Left hindlimb (tissue), 1 donor: ENCODE measurements at places on chromosomes 7 and 10.
A peak's percentile ranks its signal among the peaks of the same experiment; 100 is the strongest.

- DNase-seq, result no peak
These were observed 95.3 kb upstream of the MAGI2 start for GRCh38 chr7:79548727-79549126.

GRCh38 chr7:4638781-4639575 is 43.1 kb upstream of the FOXK1 start:
- no peak for DNase-seq

DNA sequence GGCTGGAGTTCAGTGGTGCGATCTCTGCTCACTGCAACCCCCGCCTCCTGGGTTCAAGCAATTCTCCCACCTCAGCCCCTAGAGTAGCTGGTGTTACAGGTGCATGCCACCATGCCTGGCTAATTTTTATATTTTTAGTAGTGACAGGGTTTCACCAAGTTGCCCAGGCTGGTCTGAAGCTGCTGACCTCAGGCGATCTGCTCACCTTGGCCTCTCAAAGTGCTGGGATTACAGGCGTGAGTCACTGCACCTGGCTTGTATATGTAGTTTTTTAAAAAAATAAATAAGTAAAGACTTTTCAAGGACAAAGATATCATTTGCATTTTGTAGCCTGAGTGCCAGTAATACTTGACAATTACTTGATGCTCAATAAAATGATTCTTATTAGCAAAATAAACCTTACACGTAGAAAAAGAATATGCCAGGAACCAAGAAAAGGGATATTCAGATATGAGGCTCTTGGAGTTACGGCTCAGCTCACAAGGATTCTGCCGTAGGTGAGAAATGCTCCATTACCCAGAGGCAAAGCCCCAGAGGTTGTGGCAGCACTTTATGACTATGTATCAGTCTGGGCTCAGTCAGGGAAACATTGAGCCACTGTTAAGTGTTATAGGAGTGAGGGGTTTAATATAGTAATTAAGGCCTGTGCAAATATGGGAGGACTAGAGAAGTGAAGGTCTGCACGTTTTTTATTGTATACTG is 98.5 kb downstream of the TPST1 start:
- no peak for DNase-seq

DNA sequence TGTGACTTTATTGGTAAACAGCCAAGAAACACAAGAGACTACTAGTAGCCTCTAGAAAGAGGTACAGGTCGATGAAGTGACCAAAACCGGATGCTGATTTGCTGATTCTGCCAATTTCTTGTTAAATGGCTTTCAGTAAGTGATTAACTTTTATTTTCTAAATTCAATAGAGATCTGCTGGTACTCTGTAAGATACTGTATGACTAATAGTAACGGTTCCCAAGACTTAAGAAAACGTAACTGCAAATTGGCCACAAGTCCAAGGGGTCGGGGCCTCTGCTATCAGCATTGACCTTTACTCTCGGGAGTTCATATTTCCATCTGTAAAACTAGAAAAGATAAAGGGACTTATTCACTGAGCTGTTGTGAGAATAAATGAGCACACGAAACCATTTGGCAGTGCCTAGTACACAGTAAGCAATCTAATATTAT is 1.4 kb downstream of the FAM3C start:
- no peak for DNase-seq

- DNase-seq, result no peak
These were observed 117.9 kb upstream of the COL1A2 start for GRCh38 chr7:94276795-94277194.

- no peak for DNase-seq
These were observed 16.4 kb downstream of the PTTG1IP2 start for GRCh38 chr7:90485734-90486316.

- no peak for DNase-seq
These were observed 374.8 kb upstream of the KIAA1217 start for GRCh38 chr10:23834091-23834490.

DNA sequence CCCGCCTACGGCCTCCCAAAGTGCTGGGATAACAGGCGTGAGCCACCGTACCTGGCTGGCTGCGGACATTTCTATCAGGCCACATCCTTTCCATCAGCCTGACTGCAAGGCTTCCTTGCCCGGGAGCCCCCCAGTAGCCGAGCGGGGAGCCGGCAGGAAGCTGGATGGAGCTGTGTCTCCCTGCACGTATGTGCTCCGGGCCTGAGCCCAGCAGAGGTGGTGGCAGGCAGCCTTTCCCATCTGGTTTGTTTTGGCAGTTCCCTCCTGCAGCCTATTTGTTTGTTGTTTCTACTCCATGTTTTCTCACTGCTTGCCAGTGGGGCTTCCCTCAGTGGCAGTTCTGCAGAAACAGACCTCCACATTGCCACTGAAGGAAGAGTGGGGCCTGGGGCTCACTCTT is 5.4 kb downstream of the POP7 start:
- DNase-seq, result no peak

DNA sequence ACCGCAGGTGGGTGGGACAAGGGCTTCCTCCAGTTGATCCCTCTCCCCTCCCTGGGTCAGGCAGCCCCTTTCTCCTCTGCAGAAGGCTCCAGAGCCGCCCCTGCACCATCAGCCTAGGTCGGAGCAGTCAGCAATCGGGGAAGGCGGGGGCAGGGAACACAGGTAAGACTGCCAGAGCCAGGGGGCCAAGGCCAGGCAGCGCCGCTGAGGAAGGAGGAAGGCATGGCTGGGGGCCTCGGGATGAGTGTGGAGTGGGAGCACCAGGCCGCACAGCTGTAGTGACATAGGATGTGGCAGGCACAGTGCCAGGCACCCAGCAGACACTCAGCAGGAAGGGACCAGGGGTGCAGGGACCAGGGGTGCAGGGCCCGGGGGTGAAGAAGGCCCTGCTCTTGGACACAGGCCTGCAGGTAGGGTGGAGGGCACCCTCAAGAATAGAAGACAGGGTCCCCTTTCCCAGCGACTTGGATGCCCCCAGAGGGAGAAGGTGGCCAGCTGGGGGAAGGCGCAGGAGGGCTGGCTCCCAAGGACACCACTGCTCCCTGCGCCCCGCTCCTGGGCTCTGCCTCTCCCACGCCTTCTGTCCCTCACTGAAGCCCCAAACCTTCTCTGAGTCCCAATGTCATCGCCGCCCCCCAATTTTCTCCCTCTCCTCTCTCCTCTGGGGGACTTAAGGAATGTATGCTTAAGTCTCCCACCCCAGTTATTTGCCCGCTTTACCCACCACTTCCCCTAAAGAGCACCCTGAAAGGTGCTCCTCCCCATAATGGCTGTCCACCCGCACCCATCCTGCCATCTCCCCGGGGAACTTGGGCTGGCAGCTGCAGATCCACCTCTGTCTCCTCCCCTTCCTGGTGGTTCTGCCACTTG is 38.5 kb downstream of the CAMK2B start:
- no peak for DNase-seq

DNA sequence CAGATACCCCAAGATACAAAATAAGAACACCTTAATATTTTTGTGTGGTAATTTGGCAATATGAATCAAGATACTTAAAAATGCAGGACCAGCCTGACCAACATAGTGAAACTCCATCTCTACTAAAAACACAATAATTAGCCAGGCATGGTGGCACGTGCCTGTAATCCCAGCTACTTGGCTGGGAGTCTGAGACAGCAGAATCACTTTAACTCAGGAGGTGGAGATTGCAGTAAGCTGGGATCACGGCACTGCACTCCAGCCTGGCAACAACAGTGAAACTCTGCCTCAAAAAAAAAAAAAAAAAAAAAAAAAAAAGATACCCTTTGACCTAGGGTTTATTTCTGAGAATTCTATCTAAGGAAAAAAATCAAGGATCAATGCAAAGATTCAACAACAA is 450.7 kb downstream of the SORCS1 start:
- no peak for DNase-seq

DNA sequence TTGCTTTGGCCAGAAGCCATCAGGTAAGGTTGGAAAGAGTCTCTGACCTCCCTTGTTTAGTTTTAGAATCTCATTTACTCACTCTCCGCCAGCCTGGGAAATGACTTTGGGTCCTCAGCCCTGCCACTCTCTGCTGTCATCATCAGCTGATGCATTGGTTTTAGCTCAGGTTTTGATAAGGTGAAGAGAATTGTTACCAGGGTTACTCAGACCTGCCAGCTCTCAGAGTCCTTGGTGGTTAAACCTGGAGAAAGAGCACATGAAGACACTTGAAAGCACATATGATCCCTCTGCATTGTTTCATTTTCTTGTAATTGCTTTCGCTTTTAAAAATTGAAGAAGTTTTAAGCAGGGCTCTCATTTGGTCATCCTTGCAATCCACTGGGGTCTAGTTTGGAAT is 4.0 kb upstream of the CROT start:
- DNase-seq, result no peak

GRCh38 chr10:18404530-18404929 is 246.9 kb downstream of the NSUN6 start:
- DNase-seq, result no peak

- peak; percentile 73 for DNase-seq
These were observed 1.1 kb downstream of the WASL start for GRCh38 chr7:123747620-123748141.

DNA sequence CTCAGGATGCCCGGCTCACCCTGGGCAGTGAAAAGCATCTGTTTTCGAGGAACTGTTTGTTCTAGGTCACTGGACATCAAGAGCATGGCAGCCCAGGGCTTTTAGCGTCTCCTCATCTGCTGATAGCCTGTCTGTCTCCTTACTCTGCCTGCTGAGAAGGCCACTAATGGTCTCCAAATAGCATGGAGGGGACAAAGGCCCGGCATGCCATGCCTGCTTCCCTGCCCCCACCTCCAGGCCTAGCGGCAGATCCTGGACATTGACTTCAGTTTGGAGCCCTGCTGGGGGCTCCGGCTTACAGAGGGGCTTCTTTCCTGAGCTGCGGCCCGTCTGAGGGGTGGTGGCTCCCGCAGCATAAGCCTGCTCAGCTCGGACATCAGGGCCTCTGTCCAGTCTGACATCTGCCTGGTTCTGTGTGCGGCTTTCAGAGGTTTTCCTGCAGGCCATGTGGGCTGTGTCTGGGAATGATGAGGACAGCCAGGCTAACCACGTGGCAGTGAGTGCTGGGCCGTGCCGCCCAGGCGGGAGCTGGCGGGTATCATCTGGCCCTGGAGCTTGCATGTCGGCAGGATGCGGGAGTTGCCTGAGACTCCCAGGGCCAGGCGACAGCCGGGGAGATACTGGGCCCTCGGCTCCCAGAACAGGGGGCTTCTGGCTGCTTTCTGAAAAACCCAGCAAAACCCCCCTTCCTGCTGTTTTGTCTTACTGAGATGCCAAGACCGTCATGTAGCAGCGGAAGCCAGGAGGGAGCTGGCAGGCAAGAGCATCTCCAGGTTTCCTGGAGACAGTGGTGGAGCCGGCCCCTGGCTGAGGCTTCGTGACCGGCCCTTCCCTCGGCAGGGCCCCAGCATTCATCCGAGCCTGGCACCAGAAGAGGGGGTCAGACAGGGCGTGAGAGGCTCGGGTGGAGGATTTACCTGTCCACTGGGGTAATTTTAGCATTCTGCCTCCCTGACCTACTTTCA is 9.2 kb downstream of the PFKFB3 start:
- peak; percentile 58 for DNase-seq

DNA sequence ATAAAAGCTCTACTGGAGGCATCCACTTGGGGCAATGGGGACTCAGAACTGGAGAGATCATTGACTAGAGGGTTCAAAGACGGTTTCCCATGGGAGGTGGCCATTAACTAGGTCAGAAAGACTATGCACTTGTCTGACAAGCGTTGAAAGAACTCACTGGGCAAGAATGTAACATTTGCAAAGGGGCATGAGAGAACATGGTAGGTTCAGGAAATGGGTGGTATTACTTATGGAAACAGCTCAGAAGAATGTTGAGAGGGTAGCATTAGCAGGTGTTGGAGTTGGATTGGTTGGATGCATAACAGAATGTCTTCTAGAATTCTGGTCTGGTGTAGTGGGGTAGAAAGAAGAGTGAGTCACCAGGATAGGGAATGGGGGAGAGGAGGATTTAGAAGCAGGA is 119.1 kb upstream of the CDCA7L start:
- no peak for DNase-seq

GRCh38 chr7:92135052-92135889 is 994 bp upstream of the CYP51A1 start:
- DNase-seq, result no peak

- DNase-seq, result no peak
These were observed 3.0 kb upstream of the GIMAP5 start for GRCh38 chr7:150734254-150734653.

GRCh38 chr7:158926348-158926747 is 70.0 kb downstream of the DYNC2I1 start:
- no peak for DNase-seq

DNA sequence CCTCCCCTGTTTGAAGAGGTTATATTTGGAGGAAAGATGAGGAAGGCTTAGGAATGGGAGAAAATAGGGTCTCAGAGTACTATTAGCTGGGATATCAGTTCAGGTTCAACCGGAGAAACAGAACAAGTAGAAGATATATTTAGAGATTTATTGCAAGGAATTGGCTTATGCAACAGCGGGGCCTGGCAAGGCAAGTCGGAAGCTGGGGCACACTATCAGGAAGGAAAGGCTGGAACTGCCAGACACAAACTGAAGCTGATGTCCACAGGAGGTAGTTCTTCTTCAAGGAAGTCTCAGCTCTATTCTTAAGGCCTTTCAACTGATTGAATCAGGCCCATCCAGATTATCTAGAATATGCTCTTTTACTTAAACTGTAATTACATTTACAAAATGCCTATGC is 939.6 kb upstream of the C7orf33 start:
- no peak for DNase-seq

- DNase-seq, result peak; percentile 61
These were observed 143.9 kb upstream of the FRMD4A start for GRCh38 chr10:14474656-14475055.

DNA sequence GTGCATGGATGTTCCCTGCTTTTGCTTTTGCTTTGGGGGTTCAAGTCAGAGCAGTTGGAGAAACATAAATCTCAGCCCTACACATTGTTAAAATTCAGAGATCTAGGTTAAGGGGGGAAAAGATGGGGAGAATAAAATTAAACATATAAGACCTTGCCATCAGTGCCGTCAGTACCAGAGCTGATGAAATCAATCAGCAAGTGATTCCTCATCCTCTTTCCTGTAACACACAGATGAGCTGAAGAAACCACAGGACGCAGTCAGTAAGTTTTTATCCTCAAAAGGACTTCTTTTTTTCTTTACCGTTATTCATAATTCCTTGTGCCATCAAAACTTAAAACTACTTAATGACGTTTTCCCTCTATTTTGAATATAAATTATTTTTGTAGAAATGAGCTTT is 5.9 kb downstream of the HECW1 start:
- DNase-seq, result no peak

DNA sequence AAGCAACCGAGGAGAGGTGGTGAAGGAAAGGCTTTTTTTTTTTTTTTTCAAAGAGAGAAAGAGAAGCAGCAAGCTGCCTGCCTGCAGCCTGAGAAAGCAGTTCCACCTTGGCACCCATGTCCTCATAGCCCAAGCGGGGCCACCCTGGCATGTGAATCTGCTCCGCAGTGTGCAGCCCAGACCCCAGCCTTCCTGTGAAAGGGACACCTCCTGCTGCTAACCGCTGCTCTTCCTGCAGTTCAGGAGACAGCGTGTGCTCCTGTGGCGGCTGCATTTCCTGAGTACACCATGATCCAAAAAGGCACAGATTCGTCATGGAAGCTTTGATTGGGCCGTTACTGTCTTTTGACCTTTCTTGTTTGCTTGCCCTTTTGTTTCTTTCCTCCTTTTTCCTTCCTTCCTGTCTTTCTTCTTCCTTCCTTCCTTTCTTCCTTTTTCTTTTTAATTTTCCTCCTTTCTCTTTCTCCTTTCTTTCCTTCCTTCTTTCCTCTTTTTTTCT is 38.1 kb downstream of the IKZF1 start:
- no peak for DNase-seq

- no peak for DNase-seq
These were observed 253.2 kb upstream of the SEMA3A start for GRCh38 chr7:84447636-84448293.
